Activated CD8-positive, alpha-beta memory T cell treated with anti-CD3 and anti-CD28 coated beads, Interleukin-2, amount 10 ng/mL, durations not matched to agents 7 days and 5 days (primary cell): ENCODE measurements at places on chromosomes 7 and 10. TPM values are rescaled to one million over a fixed set of nuclear protein-coding genes. Genes with fewer than 3 reads are reported as not detected.

Gene COL26A1
- not detected for total RNA-seq

GRCh38 chr10:132904181-132904813, 38.1 kb downstream of the CFAP46 start:
- DNase-seq: no peak

Gene NACAD
- 0.09 TPM for total RNA-seq

DNA sequence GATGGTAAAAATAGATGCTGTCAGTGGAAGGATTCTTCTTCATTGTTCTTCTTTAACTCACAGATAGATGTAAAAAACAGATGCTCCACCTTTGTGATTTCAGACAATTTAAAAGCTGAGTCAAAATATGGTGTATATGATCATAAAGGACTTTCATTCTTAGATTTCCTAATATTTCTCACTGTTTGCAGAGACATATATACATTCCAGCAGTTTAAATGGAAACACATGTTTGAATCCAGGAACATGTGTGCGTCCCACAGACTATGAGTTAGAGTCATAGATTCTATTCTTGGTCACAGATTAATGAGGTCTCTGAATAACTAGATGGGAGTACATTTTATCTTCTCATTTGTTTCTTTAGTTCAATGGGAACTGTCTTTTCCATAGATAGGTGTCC, 109.6 kb downstream of the BICC1 start:
- no peak for DNase-seq

Gene FANK1
- 0.49 TPM for total RNA-seq

Gene PDE1C
- not detected for total RNA-seq

Gene IFIT2
- total RNA-seq: 34.4 TPM

DNA sequence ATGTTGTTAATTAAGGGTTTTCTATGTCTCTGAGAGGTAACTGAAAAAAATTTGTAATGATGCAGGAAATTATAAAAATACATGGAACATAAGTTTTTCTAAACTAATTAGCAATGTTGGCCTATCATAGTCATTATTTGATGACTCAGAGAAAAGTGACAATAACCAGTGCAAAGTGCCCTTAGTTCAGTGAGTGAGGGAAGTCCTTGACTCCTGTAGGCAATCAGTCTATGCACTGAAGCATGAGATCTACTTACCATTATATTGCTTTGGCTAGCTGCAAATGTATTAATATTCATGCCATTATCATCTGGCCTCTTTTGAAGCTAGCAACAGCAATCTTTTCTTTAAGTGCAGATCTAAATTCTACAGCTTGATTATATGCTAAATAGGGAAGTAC, 40.6 kb downstream of the CCDC172 start:
- no peak for DNase-seq

DNA sequence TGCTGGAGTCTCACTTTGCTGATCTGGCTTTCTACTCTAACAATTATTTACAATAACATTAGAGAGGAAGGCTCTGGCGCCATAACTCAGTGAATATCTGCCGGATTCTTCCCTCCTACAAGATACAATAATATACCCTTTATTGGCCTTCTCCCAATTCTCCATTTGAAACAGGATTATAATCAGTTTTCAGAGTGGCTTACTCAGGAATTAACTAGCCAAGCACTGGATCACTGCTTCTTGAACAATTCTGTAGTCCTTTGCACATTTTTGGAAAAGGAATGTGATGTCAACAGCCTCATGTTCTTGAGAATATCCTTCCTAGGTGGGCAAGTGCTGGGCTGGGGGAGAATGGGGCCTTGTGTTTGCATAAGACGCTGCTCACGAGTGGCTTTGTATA, 125.9 kb downstream of the HIPK2 start:
- DNase-seq: no peak

Gene PFKFB3
- 57.1 TPM for total RNA-seq

GRCh38 chr10:19986591-19986990, 170.4 kb downstream of the PLXDC2 start:
- no peak for DNase-seq

DNA sequence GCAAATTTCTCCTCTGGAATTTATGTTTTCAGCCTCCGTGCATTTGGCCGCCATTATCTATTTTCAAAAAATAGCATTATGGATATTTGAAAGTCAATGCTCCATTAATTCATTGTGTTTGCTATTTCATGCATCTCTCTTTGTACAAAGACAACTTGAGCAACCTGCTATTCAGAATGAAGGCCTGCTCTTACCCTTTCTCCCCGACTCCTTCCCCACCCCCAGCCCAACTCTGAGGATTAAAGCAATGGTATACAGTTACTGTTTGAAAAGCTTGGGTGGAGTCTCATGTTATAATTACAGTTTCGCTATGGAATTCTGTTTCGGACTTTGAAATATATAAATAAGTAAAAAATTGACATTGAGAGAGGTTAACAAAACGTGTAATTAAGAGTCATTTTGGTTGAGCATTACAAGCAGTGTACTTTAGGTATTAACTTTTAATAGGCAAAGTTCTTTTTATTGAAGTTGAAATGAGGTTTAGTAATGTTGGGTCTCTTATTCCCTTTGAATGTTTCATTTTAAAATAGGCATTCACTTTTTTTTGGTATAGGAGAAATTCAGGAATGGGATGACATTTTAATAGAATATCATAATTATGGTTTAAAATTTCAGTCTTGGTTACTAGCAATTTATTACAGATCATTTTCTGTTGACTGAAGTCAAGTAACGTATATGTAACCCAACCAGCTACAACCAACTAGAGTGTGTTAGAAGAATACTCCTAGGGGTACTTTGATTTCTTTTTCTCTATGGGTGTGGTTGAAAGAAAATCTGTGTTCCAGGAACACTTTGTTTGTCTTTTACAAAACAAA, 93.1 kb downstream of the ARID5B start:
- no peak for DNase-seq

- DNase-seq: no peak
Measured at GRCh38 chr10:70135046-70135445, 2.4 kb upstream of the AIFM2 start.

GRCh38 chr10:4646547-4646946, 179.5 kb upstream of the AKR1E2 start:
- no peak for DNase-seq

- no peak for DNase-seq
Measured at GRCh38 chr7:97578225-97578624, 153.7 kb upstream of the TAC1 start.

- DNase-seq: no peak
Measured at GRCh38 chr10:91556691-91557566, 75.9 kb downstream of the PPP1R3C start.

Gene TRIM56
- 110 TPM for total RNA-seq

DNA sequence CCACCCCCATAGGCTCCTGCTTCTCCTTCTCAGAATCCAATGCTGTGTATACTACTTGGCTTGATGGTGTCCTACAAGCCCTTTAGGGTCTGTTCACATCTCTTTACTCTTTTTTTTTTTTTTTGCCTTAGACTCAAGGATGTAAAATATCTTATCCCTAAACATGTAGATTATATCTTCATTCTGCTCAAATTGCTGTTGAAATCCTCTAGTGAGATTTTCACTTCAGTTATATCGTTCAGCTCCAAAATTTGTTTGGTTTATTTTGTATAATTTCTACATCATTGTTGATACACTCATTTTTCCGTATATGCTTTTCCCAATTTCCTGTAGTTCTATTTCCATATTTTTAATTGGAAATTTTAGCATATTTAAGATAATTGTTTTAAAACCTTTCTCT, 1.8 kb upstream of the AKR1C3 start:
- DNase-seq: no peak

GRCh38 chr10:29522061-29522855, 112.5 kb downstream of the SVIL start:
- DNase-seq: no peak

DNA sequence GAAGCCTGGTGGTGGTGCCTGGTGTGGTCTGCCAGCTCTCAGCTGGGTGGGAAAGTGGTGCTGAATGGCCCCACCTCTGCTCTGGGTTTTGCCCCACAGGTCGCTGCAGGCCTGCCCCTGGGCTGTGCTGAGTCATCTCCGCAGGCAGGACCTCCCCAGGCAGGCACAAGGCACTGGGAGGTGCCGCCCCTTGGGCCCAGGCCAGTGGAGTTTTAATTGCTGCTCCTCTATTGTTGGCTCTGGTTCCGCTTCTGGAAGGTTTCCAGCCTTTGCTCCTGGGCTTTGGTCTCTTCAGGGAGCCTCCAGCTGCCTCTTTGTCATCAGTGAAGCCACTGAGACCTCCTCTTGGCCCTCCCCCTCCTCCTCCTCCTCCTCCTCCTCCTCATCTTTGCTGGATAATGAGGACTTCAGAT, 180.3 kb upstream of the GRB10 start:
- no peak for DNase-seq

DNA sequence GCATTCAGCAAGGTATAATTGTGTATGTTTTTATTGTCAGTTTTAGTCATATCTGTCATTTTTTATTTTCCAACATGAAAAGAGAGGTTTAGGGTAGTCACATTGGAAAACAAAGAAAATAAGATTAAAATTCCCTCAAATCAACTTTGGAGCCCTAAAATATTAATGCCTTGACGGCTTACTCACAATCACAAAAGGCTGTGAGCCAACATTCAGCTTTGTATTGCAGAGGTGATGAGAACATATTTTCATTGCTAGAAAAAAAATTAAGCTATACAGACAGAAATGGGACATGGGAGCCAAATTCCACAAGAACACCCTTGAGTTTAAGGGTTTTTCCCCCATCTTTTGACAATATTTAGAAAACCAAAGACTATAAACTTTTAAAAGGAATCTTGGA, 30.2 kb downstream of the CALD1 start:
- DNase-seq: no peak

GRCh38 chr10:124150807-124151417, 57.5 kb upstream of the CHST15 start:
- no peak for DNase-seq

DNA sequence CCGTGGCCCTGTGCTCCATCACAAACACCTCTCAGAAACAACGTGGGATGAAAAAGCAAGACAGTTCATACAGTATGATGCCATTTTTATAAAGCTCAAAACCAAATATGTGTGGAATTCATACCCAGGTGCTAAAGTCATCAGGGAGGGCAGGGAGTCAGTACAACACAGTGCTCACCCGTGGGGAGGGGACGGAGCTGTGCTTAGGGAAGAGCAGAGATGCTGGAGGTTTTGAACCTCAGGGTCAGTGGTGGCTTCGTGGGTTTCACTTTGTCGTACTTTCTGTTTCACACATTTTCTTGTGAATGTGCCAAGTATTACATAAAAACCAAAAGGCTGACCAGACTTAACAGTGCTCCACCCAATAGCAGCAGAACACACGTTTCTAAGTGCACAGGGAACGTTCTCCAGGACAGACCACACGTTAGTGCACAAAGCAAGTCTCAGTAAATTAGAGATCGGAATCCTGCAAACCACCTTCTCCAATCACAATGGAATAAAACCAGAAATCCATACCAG, 21.2 kb downstream of the ZMIZ2 start:
- peak; percentile 77 for DNase-seq
